ENCODE measurements at places on chromosomes 6 and 20.

GRCh38 chr6:47737406-47737805 is 39.0 kb downstream of the ADGRF4 start:
- no peak for DNase-seq

- DNase-seq: no peak
Measured at GRCh38 chr6:143233554-143234285, 173.0 kb downstream of the AIG1 start.

GRCh38 chr6:130895516-130895915 is 68.3 kb downstream of the SMLR1 start:
- DNase-seq: no peak

DNA sequence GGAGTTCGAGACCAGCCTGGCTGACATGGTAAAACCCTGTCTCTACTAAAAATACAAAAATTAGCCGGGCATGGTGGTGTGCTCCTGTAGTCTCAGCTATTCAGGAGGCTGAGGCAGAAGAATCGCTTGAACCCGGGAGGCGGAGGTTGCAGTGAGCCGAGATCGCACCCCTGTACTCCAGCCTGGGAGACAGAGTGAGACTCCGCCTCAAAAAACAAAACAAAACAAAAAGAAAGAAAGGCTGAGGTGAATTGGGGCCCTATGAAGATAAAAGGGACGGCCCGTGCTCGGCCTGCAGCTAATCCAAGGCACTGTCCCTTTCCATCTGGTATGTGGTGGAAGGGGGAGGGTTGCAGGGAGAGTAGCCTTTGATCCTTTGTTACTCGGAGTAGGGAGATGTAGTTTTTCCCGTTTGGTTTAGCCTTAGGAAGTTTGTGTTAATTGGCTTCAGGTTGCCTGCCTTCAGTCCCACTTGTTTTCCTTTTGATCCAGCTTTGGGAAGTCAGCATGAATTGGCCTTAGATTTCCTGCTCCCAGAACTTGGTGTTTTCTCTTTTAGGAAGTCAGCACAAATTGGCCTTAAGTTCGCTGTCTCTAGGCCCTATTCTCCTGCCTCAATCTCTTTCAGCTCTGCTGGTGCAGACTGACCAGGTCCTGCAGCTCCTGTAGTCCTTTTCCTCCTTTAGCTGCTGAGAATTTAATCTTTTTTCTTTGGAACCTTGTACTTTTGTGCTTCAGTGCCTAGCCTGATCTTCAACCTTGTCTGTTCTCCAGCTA is 36.1 kb upstream of the PAQR8 start:
- no peak for DNase-seq

Measured in CD8-positive, alpha-beta T cell (primary cell).